Neuronal stem cell (in vitro differentiated cells): ENCODE measurements at places on chromosomes 5 and 9.

- DNase-seq, result no peak
Observed at GRCh38 chr5:174306345-174307030, 261.0 kb downstream of the NSG2 start.

GRCh38 chr5:163695830-163696578 lies 190.6 kb downstream of the MAT2B start:
- peak; percentile 74 for DNase-seq

GRCh38 chr5:68418201-68418600 lies 202.6 kb downstream of the PIK3R1 start:
- no peak for DNase-seq

GRCh38 chr5:179143446-179143845 lies 83.3 kb downstream of the ZNF354C start:
- peak; percentile 45 for DNase-seq

GRCh38 chr5:169862391-169862811 lies 117.9 kb downstream of the INSYN2B start:
- no peak for DNase-seq

DNA sequence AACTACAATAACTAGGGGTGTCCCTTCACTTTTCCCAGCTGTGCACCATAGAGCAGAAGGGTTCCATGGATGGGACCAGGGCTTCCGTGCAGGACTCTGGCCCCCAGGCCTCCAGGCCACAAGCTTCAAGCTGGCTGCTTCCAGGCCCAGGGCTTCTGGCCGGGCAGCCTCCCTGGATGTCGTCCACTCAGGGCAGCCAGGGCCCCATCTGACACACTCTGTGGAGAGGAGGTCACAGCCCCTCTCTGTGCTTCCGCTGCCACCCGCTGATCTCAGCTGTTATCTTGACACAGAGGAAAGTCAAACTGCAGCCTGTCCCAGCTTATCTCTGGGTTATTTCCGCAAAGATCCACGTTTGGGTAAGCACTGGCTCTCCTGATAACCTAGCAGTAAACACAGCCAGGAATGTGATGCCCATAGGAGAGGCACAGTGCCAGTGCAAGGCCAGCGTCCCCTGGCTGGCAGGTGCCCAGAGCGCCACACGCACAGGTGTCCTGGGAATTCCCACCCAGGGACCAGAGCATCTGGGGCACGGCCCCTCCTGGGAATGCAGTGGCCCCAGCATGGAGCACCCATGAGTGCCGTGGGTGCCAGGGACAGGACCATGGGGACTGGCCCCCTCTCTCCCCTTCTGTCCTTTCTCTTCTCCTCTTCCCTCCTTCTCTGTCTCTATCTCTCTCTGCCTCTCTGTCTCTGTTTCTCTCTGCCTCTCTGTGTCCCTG lies 15.6 kb upstream of the SLC6A19 start:
- DNase-seq, result no peak

- DNase-seq, result no peak
Observed at GRCh38 chr5:54757541-54757940, 227.9 kb downstream of the ESM1 start.
